ENCODE measurements at places on chromosomes 13 and 19. TPM values are rescaled to one million over a fixed set of nuclear protein-coding genes. Genes with fewer than 3 reads are reported as not detected.

Gene NECTIN2
- total RNA-seq, result 154 TPM

Gene LRG1
- 0.25 TPM for total RNA-seq

Gene OR7D2
- total RNA-seq, result not detected

Gene POU2F2
- not detected for total RNA-seq

Gene PNMA8A
- 40.3 TPM for total RNA-seq

Gene FIZ1
- 5.2 TPM for total RNA-seq

Gene ZNF700
- total RNA-seq, result 11.3 TPM

Gene IZUMO4
- 4.0 TPM for total RNA-seq

Gene ZNF560
- total RNA-seq, result not detected

Gene HNRNPUL1
- total RNA-seq, result 116 TPM

Gene KL
- total RNA-seq, result not detected

Gene WDR62
- 12.9 TPM for total RNA-seq

Gene ZNF543
- 9.6 TPM for total RNA-seq

All from G401 (cell line).